Tibial nerve (tissue), 4 donors: ENCODE measurements at places on chromosomes 1 and 21. TPM values are rescaled to one million over a fixed set of nuclear protein-coding genes. Genes with fewer than 3 reads are reported as not detected.

DNA sequence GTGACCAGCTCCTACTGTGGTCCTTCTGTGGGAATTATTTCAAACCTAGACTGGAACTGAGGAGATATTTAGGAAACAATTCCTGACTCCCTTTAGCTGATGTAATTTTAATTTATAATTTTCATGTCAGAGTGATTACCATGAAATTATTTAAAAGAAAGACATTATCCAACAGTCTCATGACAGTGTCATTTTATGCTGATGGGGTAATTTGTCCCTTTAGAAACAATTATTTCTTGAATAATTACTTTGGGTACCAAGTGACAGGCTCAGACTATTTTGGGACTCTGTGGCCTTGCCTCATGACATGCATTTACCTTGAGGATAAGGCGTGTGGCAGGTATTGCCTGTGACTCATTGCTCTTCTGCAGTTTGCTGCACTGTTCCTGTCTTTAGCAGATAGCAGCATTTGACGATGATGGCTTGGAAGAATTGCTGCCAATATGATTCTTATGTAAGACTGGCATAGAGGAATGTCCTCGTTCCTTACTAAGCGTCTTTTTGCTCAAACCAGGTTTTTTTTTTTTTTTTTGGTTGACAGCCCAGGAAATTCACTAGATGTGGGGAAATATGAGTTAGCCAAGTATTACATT is 206.0 kb upstream of the HMCN1 start:
- H3K4me3 ChIP-seq = no peak overlapping the region
- no peak for DNase-seq
- H3K4me1 ChIP-seq = no peaks in the 10 kb centered on the region
- H3K27me3 ChIP-seq = no peaks in the 10 kb centered on the region

DNA sequence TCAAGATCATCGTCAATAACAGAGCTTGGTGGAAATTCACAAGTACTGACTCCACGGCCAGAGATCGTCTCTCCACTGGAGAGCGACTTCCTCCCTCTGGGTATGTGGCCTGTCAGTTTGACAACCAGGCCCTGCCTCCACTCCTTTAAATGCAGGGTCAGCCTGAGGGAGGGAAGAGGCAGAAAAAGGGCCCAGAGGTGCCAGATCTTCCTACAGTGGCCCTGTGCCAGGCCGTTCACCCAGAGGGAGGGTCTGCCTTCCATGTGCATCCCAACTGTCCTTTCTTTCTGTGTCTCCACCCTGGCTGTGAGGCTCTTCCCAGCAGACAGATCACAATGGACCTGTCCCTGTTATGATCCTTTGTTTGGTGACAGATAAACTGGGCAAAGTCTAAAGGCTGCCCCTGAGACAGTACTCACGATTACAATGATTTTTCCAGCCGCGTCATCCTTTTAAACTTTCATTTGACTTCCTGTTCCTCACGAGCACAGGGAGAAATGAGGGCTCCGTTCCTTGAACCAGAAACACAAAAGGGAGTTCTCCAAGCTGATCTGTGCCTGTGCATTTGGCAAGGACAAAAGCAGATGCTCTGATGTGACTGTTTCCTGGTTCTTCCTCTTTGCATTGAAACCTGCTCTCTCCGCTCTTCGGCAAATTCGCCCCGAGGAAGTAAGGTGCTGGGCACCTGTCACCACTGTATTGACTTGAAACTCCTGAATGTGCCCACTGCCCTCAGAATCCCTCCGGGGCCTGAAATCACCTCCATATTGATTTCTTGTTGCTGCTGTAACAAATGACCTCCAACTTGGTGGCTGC is 126.7 kb downstream of the PGBD5 start:
- no peak for DNase-seq
- no peak overlapping the region for H3K4me3 ChIP-seq
- H3K36me3 ChIP-seq = no peaks in the 10 kb centered on the region
- no peaks in the 10 kb centered on the region for H3K27me3 ChIP-seq
- no peak overlapping the region for H3K27ac ChIP-seq

The TCEA3 gene
- total RNA-seq = 36.1 TPM

The PCP4L1 gene
- total RNA-seq = 1.2 TPM

- H3K36me3 ChIP-seq = no peaks in the 10 kb centered on the region
- no peaks in the 10 kb centered on the region for H3K4me1 ChIP-seq
- no peaks in the 10 kb centered on the region for H3K27me3 ChIP-seq
- H3K27ac ChIP-seq = no peak overlapping the region
- H3K4me3 ChIP-seq = no peak overlapping the region
These were observed 56.4 kb downstream of the SLC19A1 start for GRCh38 chr21:45485686-45486442.

The KPRP gene
- total RNA-seq = not detected

- H3K27me3 ChIP-seq = no peaks in the 10 kb centered on the region
- H3K27ac ChIP-seq = no peak overlapping the region
- no peaks in the 10 kb centered on the region for H3K4me1 ChIP-seq
- no peak overlapping the region for H3K4me3 ChIP-seq
- no peaks in the 10 kb centered on the region for H3K36me3 ChIP-seq
- no peak for DNase-seq
These were observed 37.4 kb downstream of the CC2D1B start for GRCh38 chr1:52328615-52329014.

- no peak overlapping the region for H3K27ac ChIP-seq
- DNase-seq = no peak
- H3K27me3 ChIP-seq = no peaks in the 10 kb centered on the region
- no peak overlapping the region for H3K4me3 ChIP-seq
- H3K36me3 ChIP-seq = no peaks in the 10 kb centered on the region
- H3K4me1 ChIP-seq = no peaks in the 10 kb centered on the region
These were observed 332.7 kb upstream of the RUNX1 start for GRCh38 chr21:35381743-35382310.

- no peak for DNase-seq
- H3K4me1 ChIP-seq = no peaks in the 10 kb centered on the region
- no peak overlapping the region for H3K4me3 ChIP-seq
- no peak overlapping the region for H3K27ac ChIP-seq
These were observed 76.6 kb upstream of the KIAA0040 start for GRCh38 chr1:175269151-175269550.
